Cardiac fibroblast (primary cell): ENCODE measurements at places on chromosomes 12 and 14.

- no peak for DNase-seq
These were observed 72.1 kb downstream of the PRIMA1 start for GRCh38 chr14:93716002-93716745.

GRCh38 chr12:52156311-52156710, 35.5 kb downstream of the KRT80 start:
- peak; percentile 41 for DNase-seq

DNA sequence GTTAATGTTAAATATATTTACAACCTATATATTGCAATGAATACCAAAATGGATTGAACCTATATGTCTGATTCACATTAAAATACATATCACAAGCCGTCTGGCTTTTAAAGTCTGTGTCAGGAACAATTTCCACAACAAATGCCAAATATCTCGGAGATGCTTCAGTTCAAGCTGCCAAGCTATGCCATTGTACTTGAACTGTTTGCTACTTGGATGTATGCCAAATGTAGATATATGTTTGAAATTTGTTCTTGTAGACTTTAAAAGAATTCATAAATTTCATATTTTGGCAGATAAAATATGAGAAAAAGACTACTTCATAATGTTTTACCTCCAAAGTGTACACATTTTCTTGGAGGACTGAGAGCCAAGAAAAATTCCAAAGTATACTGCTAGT, 37.0 kb downstream of the WASHC3 start:
- DNase-seq = peak; percentile 8

- no peak for DNase-seq
These were observed 146.0 kb downstream of the SLC38A4 start for GRCh38 chr12:46679754-46680153.

DNA sequence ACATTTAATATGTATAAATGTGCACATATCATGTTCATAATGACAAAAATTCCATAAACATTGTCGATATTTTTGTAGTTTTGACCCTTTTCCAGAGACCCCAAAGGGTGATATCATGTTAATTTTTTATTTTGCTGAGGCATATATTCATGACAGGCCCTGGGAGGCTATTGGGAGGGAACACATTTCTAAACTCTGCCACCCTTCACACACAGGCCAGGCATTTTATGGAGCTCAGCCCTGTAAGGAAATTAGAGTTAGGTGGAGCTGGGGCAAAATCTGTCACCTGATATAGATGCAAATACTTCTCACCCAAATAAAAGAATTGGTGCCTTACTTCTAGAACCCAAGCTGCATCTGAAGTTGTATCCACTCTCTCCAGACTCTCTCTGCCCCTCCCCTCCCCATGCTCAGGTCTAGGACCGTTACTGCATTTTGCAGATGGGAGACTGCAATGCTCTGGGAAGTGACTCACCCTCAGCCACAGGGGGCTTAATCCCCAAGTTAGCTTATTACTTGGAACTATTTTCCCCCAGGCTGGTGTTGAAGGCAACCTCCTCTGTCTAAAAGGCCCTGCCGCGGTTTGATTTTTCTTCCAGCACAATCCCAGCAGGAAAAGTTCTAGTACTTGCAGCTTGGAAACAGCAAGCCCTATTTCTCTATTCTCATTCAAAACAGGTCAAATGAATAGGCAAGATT, 238.9 kb downstream of the EMP1 start:
- DNase-seq = no peak

GRCh38 chr12:101696251-101697196, 916 bp upstream of the CHPT1 start:
- DNase-seq = peak; percentile 8

- no peak for DNase-seq
These were observed 76.3 kb downstream of the ESR2 start for GRCh38 chr14:64217834-64218233.
